NCI-H146 (cell line): ENCODE measurements at places on chromosomes 1 and 21.

DNA sequence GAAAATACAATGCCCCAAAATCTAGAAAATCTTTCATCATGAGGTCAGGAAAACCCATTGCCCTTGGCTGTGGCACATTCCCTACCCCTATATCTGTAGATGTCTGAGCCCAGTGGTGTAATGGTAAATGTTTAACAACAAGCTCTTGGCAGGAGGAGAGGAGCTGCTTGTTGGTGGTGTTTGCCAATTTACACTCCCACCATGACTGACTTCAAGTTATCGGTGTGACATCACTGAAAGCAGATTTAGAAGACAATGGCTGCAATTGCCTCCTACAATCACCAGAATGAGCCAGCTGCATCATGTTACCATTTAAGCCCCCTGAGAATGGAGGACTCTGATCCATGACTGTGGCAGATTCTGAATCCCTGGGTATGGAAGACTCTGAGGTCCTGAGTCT, 70.9 kb downstream of the SDC3 start:
- DNase-seq = no peak

DNA sequence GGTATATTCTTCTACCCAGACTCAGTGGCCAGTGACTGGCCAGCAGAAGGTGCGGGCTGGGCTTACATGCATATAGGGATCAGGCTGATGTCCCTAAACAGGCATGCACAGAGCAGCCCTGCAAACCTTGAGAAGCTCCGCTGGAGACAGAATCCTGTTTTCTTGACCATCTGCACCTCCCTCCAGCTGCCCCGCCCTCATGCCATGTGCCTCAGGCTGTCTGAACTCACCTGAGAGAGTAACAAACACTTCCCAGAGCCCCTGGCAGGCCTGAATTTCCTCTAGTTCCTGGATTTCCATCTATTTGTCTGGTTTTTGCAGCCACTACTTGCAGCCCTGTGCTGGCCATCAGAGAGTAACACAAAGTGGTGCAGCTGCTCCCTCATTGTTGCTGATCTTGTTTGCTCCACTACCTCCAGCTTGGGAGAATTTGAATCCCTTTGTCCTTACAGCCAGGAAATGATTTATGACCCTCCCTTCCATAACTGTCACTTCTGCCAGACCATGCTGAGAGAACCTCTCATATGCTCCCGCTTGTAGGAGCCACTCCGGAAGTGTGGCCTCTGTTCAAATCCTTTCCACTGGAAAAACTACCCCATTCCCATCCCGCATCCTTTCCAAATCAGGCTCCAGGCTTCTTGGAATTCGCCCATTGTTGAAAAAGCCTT, 113.6 kb downstream of the NMNAT2 start:
- DNase-seq = peak; percentile 92

DNA sequence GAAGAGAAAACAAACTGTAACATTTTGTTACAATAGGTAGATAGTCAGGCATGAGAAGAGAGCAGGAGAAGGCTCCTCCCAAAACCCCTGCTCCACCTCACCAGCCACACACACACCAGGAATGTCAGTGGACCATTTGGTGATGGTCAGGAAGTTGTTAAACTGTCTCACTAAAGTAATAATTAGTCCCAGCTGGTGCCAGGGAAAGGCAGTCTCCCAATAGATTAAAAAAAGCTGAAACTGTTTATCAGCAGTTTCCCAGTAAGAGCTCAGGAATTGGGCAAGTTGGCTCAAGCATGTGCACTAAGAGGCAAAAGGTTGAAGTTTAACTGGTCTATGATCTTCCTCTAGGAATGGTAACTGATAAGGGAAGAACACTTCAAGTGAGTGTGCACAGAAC, 249.6 kb downstream of the COL11A1 start:
- no peak for DNase-seq

DNA sequence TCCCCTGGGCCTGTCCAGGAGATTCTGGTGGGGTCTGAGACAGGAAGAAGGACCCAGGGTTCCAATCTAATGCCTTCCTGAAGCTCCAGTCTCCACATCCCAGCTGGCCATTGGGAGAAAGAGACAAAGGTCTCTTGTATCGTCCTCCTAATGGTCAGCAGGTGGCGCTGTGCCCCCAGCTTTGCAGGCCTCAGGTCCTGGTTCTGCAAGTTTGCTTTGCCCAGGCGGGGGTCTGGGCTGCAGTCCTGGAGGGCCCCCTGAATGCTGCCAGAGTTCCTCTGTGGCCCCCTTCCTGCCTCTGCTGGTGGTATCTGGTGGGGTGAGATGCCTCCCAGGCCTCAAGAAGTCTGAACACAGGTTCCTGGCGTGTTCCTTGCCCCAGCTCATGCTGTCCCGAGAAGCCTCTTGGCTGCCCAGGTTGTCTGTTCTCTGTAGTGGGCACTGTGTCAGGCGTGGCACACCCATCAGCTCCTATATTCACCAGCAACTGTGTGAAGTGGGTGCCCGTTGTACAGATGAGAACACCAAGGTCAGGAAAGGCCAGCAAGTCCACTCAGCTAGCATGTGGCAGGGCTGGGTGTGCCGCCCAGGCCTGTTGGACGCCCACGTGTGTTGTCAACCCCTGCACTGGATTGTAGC, 33.8 kb upstream of the CSF3R start:
- DNase-seq = peak; percentile 55

DNA sequence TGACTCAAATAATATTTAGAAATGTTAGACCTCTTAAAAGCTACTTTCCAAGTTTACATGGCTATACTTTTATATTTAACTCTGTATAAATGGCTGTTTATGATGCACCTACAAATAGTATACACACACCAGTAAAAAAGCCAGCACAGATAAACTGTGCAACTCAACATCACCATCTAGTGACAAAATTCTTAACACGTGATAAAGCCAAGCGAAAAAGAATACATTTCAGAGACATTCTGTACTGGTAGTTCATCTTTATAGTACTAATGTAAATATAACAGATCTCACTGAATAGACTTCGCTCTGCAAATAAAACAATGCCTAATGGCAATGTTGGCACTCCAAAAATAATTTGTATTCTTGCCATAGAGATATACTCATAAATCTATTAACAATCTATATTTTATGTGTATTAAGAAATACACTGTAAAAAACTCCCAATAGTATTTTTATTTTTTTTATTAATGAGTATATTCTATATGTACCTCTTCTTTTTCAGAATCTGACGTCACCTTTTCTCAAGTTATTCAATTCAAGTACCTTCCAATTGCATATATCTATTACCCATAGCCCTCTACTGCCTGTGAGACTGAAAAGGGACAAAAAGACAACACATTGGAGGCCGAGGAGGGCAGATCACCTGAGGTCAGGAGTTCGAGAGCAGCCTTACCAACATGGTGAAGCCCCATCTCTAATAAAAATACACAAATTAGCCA, 100.2 kb downstream of the DPYD start:
- DNase-seq = no peak

GRCh38 chr1:89356658-89357400, 7.0 kb upstream of the GBP6 start:
- peak; percentile 84 for DNase-seq

DNA sequence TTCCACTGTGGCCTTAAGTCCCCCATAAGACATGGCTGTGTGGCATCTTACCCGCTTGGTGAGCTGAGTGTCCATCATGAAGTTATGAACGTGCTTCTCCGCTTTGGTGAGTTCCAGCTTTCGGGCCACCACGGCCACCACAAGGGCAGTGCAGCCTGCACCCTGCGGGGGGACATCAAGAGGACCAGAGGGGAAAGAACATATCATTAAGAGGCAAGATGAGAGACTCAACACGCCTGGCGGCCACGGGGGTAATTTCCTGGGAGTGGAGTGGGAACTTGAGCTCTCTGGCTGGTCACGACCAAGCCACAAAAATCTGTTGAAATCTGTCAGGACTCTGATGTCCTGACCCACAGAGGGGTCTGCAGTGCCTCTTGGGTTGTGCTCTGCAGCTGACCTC, 117.9 kb upstream of the ADAR start:
- DNase-seq = no peak
